ENCODE measurements at places on chromosomes 1 and 21. TPM values are rescaled to one million over a fixed set of nuclear protein-coding genes. Genes with fewer than 3 reads are reported as not detected.

GRCh38 chr1:36204347-36204909, 19.8 kb upstream of the THRAP3 start:
- H3K4me3 ChIP-seq = no peak overlapping the region
- peak overlapping the region; percentile 68 for H3K27ac ChIP-seq
- peak; percentile 52 for DNase-seq
- H3K36me3 ChIP-seq = no peaks in the 10 kb centered on the region

DNA sequence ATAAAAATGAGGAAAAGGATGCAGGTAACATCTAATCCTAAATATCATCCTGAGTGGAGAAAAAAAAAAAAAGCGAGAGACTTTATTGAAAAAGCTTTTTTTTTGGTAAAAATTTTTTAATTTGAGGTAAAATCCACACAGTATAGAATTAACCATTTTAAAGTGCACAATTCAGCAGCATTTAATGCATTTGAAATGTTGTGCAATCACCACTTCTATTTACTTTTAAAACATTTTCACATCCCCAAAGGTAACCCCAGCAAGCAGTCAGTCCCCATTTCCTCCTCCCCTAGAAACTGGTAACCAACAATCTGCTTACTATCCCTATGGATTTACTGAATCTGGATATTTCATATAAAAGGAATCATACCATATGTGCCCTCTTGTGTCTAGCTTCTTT, 166.7 kb downstream of the TTLL7 start:
- no peaks in the 10 kb centered on the region for H3K27me3 ChIP-seq
- no peak for DNase-seq
- no peaks in the 10 kb centered on the region for H3K4me1 ChIP-seq

S100A7 gene
- not detected for total RNA-seq

DNA sequence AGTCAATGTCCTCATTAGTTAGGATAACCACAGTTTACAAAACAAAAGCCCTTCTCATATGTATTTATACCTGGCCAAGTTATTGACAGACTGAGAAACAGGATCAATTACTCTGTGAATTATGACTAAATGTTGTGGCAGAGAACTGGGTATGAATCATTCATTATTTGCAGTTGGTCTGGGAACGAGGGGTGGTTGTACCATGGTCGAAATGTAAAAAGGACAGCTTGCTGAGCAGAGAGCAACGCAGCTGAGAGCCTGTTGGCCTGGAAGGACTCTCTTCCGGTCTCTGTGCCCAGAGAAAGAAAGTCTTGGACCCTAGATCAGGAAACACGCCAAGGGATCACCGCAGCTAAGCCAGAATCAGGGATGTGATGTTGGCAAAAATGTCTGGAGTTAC, 169.6 kb downstream of the DISC1 start:
- no peaks in the 10 kb centered on the region for H3K36me3 ChIP-seq
- no peak overlapping the region for H3K27ac ChIP-seq
- DNase-seq = no peak
- no peaks in the 10 kb centered on the region for H3K4me1 ChIP-seq

C1QTNF12 gene
- 1.0 TPM for total RNA-seq

- H3K27me3 ChIP-seq = no peaks in the 10 kb centered on the region
- H3K4me3 ChIP-seq = no peak overlapping the region
- peak; percentile 88 for DNase-seq
- peak overlapping the region; percentile 82 for H3K27ac ChIP-seq
- no peaks in the 10 kb centered on the region for H3K36me3 ChIP-seq
Measured at GRCh38 chr1:164659621-164660411, 100.8 kb downstream of the PBX1 start.

- no peaks in the 10 kb centered on the region for H3K27me3 ChIP-seq
- H3K4me1 ChIP-seq = no peaks in the 10 kb centered on the region
Measured at GRCh38 chr21:29114765-29115500, 15.5 kb upstream of the MAP3K7CL start.

CD164L2 gene
- 0.66 TPM for total RNA-seq

- no peak overlapping the region for H3K4me3 ChIP-seq
- no peak overlapping the region for H3K27ac ChIP-seq
- no peak for DNase-seq
- H3K4me1 ChIP-seq = no peaks in the 10 kb centered on the region
- H3K27me3 ChIP-seq = no peaks in the 10 kb centered on the region
- no peaks in the 10 kb centered on the region for H3K36me3 ChIP-seq
Measured at GRCh38 chr21:43954896-43955295, 57.2 kb upstream of the TRAPPC10 start.

DNA sequence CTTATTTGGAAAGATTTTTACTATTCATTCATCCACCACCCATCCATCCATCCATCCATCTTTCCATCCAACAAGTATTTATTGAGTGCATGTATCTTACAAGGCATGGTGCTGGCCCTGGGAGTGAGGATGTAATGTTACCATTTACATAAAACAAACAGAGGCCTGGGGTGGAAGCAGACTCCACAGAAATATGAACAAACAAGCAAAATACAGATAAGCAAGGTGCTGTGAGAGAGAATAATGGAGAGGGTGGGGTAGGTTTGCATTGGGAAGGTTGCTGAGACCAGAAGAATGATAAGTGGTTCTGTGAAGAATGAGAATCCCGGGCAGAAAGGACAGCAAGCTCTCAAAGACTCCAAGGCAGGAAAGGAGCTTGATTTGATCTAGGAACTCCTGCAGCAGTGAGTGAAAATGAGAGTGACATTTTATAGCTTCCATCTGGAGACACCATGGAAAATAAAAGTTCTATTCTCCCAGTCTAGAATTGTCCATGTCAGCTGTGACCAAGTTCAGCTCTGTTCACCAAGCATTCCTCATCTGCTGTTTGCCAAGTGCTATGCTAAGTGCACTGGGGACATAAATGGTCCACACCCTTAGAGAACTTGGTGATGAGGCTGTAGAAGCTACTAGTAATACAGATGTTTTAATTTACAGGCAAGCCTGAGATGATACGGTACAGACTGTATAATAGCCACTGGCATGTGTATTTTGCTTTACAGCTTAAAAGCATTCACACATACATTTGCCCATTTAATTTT, 75.3 kb downstream of the PEX14 start:
- H3K27ac ChIP-seq = no peak overlapping the region
- no peak overlapping the region for H3K4me3 ChIP-seq
- no peaks in the 10 kb centered on the region for H3K36me3 ChIP-seq
- DNase-seq = no peak
- H3K27me3 ChIP-seq = no peaks in the 10 kb centered on the region

FAM151A gene
- not detected for total RNA-seq

- H3K27ac ChIP-seq = no peak overlapping the region
- peaks cover 3% of the 10 kb centered on the region for H3K4me1 ChIP-seq
- no peaks in the 10 kb centered on the region for H3K36me3 ChIP-seq
- H3K27me3 ChIP-seq = no peaks in the 10 kb centered on the region
- DNase-seq = no peak
- no peak overlapping the region for H3K4me3 ChIP-seq
Measured at GRCh38 chr1:162230517-162230916, 146.1 kb downstream of the SPATA46 start.

DNA sequence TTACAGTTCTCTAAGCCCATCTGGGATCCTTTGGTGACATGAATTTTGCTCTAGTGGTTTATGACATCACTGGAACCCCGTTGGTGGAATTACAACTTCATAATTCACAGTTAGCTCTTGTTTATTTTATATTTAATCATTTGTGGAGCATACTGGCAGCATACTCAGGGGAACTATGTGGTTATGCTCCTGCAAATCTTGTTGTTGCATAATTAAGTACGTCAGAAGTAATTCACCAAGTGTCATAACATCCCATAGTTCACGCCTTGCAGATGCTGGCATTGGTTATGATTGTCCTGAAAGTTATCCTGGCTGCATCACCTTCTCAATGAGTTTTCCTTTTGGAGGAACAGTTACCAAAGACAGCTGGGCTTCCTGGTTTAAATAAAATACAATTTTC, 16.5 kb downstream of the PRRX1 start:
- no peaks in the 10 kb centered on the region for H3K4me1 ChIP-seq
- H3K27me3 ChIP-seq = peaks cover 5% of the 10 kb centered on the region
- H3K36me3 ChIP-seq = no peaks in the 10 kb centered on the region
- no peak for DNase-seq

TTC39A gene
- total RNA-seq = 13.0 TPM

RAVER2 gene
- total RNA-seq = 5.1 TPM

GRCh38 chr1:40635763-40636500, 29.6 kb downstream of the RIMS3 start:
- H3K4me1 ChIP-seq = peaks cover 3% of the 10 kb centered on the region
- no peak overlapping the region for H3K27ac ChIP-seq
- H3K27me3 ChIP-seq = no peaks in the 10 kb centered on the region
- H3K36me3 ChIP-seq = no peaks in the 10 kb centered on the region
- no peak overlapping the region for H3K4me3 ChIP-seq
- DNase-seq = no peak

- DNase-seq = no peak
- no peaks in the 10 kb centered on the region for H3K36me3 ChIP-seq
- no peaks in the 10 kb centered on the region for H3K4me1 ChIP-seq
- H3K27me3 ChIP-seq = no peaks in the 10 kb centered on the region
Measured at GRCh38 chr1:222861062-222861461, 46.2 kb downstream of the DISP1 start.

PCSK9 gene
- total RNA-seq = 10.1 TPM

GRCh38 chr1:52677076-52677806, 20.9 kb downstream of the COA7 start:
- H3K27ac ChIP-seq = no peak overlapping the region
- H3K36me3 ChIP-seq = no peaks in the 10 kb centered on the region
- DNase-seq = no peak

DNA sequence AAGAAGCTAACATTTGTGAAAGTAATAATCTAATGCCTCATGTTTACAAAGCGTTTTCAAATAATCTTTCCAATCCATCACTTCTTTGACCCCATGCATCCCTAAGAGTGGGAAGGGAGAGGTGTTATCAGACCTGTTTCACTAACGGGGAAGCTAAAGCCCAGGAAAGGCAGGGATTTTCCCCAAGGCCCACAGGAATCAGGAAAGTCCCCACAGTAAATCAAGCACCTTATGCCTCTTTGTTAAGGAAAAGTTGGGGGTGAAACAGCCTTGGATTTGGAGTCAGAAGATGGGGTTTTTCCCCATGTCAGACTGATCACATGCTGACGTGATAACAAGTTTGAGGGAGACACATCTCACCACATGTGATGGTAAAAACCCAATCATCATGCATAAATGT, 20.0 kb upstream of the ANGPTL7 start:
- H3K27ac ChIP-seq = no peak overlapping the region
- no peaks in the 10 kb centered on the region for H3K27me3 ChIP-seq
- no peaks in the 10 kb centered on the region for H3K36me3 ChIP-seq
- H3K4me1 ChIP-seq = peaks cover 5% of the 10 kb centered on the region
- H3K4me3 ChIP-seq = no peak overlapping the region
- DNase-seq = no peak

DNA sequence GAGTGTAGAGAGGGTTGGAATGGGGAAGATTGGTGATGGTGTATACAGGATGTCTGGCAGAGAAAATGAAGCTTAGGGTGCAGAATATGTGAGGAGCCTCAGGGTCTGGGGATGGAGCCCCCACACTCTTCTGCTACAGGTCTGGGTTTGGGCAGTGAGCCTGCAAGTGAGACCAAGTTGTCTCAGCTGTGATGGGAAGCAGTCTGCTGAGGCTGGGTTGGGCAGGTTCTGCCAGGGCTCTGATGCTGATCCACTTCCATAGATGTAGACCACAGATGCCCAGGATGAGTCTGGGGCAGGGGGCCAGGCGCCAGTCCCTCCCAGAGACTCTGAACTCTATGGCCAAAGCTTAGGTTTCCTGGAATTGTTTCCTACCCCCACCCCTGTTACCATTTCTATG, 516.9 kb downstream of the PTPRU start:
- H3K27ac ChIP-seq = no peak overlapping the region
- H3K4me1 ChIP-seq = no peaks in the 10 kb centered on the region
- H3K27me3 ChIP-seq = no peaks in the 10 kb centered on the region
- H3K36me3 ChIP-seq = no peaks in the 10 kb centered on the region

- DNase-seq = no peak
- no peaks in the 10 kb centered on the region for H3K36me3 ChIP-seq
- no peak overlapping the region for H3K27ac ChIP-seq
Measured at GRCh38 chr21:32713726-32714125, 14.1 kb downstream of the SYNJ1 start.

GRCh38 chr1:61425040-61425439, 299.9 kb downstream of the TM2D1 start:
- no peak overlapping the region for H3K4me3 ChIP-seq
- no peaks in the 10 kb centered on the region for H3K27me3 ChIP-seq
- no peaks in the 10 kb centered on the region for H3K36me3 ChIP-seq
- no peak for DNase-seq

- H3K27me3 ChIP-seq = no peaks in the 10 kb centered on the region
- no peaks in the 10 kb centered on the region for H3K4me1 ChIP-seq
- H3K4me3 ChIP-seq = no peak overlapping the region
- H3K27ac ChIP-seq = no peak overlapping the region
Measured at GRCh38 chr21:46608672-46609111, 3.8 kb upstream of the S100B start.

DNA sequence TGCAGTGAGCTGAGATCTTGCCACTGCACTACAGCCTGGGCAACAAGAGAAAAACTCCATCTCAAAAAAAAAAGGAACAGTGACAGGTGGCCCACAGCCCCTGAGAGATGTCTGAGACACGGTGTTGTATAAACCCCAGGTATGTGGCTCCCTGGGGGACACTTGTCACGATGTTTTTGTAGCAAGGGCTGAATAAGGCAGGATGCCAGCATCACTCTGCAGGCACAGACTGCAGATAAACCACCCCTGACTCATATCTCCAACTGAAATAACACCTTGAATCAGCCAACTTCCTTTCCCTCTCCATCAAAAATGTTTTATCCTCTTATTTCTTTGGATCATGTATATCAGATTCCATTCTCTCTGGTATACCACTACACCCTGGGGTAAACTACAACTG, 52.5 kb downstream of the NMNAT2 start:
- no peak overlapping the region for H3K27ac ChIP-seq
- H3K4me3 ChIP-seq = no peak overlapping the region
- no peaks in the 10 kb centered on the region for H3K4me1 ChIP-seq
- no peaks in the 10 kb centered on the region for H3K36me3 ChIP-seq

- no peaks in the 10 kb centered on the region for H3K27me3 ChIP-seq
- H3K4me3 ChIP-seq = no peak overlapping the region
- no peaks in the 10 kb centered on the region for H3K36me3 ChIP-seq
Measured at GRCh38 chr1:37817481-37817880, 9.5 kb upstream of the YRDC start.

DNA sequence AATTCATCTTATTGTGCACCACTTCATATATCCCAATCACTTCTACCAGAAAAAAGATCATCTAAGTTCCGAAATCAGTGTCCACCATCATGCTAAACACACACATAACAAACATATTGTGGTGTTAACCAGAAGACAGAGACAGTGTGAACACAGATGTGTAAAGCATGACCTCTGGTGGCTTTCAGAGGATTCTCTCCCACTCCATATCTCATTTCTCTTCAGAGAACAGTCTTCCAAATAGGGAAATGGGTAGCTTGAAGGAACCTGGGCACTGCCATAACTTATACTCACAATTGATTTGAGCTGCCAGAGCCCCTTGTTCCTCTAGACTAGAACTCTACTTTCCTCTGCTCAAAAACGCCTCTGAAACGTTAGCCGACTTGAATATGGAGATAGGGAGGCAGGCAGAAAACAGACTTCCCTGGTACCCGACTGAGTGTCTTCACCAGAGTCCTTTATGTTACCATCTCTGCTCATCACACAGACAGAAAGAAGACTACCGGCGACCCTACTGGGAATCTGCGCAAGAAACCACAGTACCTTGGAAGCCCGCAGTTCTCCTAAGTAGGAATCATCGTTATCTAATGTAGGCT, 1.8 kb upstream of the ELAPOR1 start:
- no peak for DNase-seq
- H3K27ac ChIP-seq = no peak overlapping the region
- H3K4me1 ChIP-seq = peaks cover 11% of the 10 kb centered on the region
- no peaks in the 10 kb centered on the region for H3K36me3 ChIP-seq
- no peak overlapping the region for H3K4me3 ChIP-seq
